ENCODE measurements at places on chromosomes 1 and 21.

- no peak for DNase-seq
Observed at GRCh38 chr1:10942542-10942912, 69.9 kb upstream of the TARDBP start.

GRCh38 chr1:186456729-186457255 lies 4.1 kb downstream of the PDC start:
- no peak for DNase-seq

DNA sequence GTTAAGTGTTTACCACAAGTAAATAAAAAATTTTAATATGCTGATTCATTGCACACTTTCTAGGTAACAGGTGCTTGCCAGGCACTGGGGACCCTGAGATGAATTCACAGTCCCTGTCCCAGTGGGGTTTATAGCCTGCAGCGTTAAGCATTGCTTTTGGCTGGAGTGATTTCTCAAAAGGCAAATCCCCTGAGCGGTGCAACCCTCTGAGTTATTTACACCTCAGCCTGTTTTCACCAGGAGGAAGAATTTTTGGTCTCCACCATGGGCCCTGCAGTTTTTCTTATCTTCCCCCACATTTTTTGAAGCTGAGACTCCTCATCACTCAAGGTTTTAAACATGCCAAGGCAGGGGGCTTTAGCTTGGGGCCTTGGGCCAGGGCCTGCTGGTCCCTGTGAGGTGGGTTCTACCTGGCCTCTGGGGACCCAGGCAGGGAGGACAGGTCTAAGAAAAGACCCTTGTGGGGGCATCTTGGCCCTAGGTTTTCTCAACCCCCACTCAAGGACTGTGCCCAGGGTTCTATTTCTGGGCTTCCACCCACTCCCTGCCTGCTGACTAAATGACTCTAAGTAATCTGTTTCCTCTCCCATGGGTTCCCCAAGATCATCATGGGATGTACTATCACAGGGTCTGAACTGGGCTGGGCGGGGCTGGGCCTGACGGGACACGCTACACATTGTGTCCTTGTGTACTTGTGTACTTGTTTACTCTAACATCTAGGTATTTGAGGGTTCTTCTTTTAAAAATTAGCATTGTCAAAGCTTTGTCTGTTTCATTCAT lies 10.2 kb upstream of the CHIT1 start:
- no peak for DNase-seq

GRCh38 chr1:182649041-182649440 lies 35.3 kb downstream of the RGS8 start:
- DNase-seq = no peak

DNA sequence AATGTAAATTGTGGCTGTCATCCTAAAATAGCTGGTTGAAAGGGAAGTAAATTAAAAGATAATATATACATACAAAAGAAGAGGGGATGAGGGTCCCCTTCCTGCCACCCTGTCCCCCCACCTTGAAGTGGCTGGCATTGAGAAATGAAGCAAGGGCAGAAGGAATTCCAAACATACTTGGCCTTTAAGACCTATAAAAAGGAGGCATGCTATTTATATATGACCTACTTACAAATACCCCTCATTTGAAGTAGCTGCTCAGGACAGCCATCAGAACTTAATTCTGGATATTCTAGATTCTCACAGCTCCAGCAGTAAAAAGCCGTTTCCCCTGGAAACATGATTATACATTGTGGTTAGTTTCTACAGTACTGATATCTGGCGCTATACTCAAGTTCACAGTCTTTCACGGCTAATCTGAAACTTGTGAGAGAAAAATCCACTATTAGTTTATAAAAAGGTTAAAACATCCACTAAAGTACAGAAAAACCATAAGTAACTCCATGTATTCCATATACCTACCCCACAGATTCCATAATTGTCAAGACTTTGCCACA lies 9.6 kb upstream of the MAP10 start:
- no peak for DNase-seq

GRCh38 chr21:44436958-44437357 lies 18.4 kb upstream of the LRRC3 start:
- DNase-seq = no peak

DNA sequence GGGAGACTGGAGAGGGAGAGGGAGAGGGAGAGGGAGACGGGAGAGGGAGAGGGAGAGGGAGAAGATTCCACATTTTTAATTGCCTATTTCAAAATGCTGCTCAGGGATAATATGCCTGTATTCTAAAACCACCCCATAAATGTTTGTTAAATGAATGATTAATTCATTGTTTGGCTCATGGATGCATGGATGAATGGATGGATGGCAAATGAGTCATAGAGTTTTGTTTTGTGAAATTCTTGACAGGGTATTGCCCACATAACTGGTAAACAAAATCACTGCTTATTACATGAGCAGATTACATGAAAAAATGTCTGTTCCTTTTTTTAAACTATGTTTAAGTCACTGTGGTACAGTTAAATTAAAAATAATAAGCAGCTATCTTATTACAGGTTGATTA lies 220.4 kb downstream of the ZP4 start:
- DNase-seq = no peak

DNA sequence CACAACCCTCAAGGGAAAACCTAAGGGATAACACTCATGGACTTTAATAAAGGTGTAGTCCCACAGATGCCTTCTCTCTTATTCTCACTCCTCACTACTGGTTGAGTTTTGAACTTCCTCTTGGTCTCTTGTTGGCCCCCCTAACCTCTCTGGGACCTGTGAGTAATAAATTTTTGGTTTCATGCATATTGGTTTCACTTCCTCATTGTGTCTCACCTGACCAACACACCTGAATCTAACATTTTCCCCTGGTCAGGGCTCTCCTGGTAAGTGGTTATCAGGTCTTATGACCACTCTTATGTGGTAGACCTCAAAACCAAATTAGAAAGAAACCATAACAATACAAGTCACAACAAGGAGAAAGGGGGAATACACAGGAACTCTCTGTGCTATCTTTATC lies 60.5 kb upstream of the PRMT6 start:
- DNase-seq = no peak

DNA sequence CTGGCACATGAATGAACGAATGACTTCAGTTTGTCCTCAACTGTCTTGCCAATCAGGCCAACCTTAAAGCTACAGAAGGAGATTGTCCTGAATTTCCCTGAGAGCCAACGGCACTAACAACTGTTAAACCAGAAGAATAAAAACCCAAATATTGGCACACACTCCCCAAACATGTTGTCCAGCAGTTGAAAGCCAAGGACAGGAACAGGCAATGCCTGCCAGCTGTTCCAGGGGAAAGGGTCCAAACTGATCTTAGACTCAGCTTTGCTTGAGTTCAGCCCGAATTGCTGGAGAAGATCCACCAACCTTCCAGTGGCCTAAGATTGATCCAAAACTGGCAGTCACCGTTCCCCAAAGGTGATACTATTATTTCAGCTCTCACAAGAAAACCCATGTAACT lies 22.4 kb upstream of the AHCTF1 start:
- no peak for DNase-seq

DNA sequence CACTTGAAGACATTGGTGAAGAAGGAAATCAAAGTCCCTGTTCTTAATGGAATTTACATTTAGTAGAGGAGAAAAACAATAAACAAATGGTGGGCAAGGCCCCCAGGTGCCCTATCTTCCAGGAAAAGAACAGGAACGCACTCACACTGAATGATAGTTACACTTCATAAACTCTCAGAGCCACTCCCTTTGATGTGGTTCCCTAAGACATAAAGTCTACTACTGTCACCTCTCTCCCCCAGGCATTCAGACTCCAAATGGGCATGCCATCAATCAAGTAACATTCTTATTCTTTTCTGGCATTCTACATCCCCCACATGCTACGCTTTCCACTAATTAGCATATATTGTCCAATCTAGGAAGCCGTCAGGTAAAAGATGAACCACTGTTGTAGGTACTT lies 36.6 kb upstream of the PIGC start:
- DNase-seq = no peak

GRCh38 chr21:42135386-42136052 lies 64.4 kb downstream of the UMODL1 start:
- no peak for DNase-seq

DNA sequence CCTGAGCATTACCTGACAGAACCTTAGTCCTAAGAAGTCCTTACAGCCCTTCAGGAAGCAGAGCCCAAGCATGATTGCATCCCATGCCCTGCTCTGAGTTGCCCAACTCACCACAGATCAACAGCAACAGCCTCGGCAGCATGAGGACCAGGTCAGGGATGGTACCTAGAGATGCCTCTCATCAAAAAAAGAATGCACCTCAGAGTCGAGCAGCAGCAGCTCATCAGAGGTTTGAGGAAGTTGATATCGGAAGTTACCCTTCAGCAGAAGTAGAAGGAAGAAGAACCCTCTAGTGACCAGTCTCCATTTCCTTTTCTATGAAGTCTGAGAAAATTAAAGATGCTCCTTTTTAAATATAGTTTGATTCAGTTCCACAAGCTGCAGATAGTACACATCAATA lies at the start of gene FCRL1:
TSS of gene FCRL1 (minus strand) at position 225 of the 400 bp plus-strand sequence. CDS start at position 142, 83 bp downstream.
- no peak for DNase-seq

DNA sequence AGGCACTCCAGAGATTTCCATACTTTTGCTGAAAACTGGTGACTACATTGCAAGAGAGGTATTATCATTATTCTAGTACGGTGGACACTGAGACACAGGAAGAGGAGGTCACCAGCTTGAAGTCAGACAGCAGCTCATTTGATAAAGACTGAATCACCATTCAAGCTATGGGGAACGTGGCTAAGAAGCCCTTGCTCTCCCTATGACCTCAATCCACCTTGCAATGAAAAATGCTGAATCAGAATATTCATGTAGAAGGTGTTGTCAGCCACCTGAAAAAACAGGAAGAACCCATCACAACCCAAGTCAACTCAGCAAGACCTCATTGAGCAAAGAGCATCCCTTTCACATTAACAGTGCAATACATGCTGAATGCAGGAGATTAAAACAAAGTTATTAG lies 59.0 kb upstream of the FGGY start:
- DNase-seq = no peak

DNA sequence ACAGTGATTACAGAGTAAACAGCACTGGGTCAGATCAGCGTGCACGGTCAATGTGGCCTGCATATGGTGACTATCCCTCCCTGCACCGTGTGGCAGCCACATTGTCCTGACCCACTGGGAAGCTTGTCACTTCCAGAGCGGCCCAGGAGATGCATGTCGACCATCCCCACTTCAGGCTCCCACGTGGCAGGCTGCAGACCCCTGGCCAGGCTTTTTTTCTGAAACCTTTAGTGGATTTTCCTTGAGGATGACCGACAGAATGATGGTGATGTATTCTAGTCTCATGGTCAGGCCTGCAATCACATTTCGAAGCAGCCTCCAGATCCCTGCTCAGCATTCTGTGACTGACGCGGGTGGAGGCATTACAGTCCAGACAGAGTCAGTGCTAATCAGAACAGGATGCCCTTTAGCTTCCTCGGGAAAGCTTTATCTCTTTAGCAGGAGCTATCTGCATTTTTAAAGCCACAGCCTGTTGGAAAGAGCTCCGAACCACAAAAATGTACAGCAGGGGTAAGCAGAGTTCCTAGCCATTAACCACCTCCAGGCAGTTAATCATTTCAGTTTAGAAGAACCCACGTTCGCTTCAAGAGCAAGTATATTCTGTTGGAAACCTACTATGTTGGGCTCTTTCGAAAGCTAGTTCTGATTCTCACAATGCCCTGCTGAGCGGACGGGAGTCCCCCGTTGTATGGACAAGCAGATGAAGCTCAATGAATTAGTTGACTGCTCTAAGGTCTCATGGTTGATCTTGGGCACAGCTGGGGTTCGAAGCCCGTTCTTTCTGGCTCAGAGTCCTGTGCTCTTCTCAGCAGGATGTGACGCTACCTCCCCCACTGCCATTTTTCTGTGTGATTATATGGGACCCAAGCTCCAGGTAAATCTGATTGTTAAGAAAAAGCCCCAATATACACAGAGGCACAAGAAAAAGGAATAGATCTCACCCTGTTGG lies 56.5 kb downstream of the IRF2BP2 start:
- no peak for DNase-seq

- no peak for DNase-seq
Observed at GRCh38 chr1:54365398-54365797, 40.8 kb downstream of the SSBP3 start.

DNA sequence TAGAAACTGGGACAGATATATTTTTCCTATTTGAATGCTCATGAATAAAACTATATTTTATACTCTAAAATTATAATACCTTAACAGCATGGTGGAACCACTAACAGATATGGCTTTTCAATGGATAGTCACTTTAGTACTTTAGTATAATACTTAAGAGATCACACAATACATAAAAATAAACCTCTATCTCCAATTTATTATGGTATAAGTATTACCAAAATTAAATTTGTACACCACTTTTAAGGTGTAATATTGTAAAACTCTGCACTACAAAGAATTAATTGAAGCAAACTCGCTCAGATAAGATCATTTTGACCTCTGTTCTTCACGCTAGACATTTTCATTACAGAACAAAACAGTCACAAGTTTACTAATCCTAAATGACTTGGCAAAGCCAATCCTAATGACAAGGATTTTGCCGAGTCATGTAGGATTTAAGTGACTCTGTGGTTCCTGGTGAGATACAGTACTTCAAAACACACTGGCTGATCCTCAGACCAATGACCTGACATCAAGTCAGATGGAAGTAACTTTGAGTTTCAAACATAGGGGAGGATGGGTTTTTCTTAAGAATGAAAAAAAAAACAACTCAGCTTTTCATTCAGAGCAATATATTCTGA lies 200.6 kb downstream of the SMYD3 start:
- no peak for DNase-seq

GRCh38 chr1:153431002-153431401 lies 14.7 kb downstream of the S100A7A start:
- no peak for DNase-seq

DNA sequence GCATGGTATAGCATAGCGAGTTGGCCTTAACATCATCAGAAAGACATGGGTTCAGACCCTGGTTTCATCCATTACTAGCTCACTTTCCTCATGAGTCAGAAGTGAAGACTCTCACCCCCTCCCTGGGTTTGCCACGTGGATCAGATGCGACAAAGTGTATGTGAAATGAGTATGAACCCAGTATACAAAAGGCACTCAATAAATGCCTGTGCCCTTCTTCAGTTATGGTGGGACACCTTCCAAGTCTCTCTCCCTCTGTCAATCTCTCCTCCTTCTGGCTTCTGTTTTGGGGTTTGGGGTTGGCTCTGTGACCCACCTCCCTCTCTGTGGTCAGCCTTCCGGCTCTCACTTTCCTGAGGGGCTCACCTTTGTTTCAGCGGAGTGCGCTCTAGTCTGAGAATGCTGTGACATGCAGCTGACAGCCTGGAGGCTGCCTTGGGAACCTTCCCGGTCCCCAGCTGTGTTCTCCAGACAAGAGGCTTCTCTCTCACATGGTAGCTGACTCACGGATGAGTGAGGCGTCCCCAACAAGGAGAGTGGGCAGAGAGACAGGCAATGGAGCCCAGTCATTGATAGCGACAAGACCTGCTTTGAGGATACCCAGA lies 155.0 kb upstream of the EDN2 start:
- no peak for DNase-seq

GRCh38 chr21:45128613-45129188 lies 54.3 kb downstream of the ADARB1 start:
- peak; percentile 73 for DNase-seq

DNA sequence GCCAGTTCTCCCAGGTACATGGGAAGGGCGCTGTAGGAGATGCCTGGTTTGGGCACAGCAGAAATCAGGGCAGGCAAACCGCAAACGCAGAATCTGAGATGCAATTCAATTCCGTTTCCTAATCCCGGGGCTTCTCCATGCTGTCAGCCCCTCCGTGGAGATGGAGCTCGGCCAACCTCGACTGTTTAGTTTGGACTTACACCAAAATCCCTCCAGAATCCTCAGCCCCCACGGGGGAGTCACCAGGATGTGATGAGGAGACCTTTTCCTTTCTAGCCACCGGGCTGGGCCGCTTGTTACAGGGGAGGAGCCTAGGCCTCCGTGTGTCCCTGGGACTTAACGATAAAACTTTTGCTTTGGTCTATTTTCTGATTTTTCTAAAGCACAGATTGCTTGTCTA lies 7.9 kb downstream of the SLC2A7 start:
- DNase-seq = no peak
